ENCODE measurements at places on chromosomes 5 and 9. TPM values are rescaled to one million over a fixed set of nuclear protein-coding genes. Genes with fewer than 3 reads are reported as not detected.

- DNase-seq = no peak
These were observed 603.6 kb downstream of the PSAT1 start for GRCh38 chr9:78900500-78900899.

ANKRA2 gene
- total RNA-seq = 56.1 TPM

GRCh38 chr5:177357459-177358351 lies at the start of gene RGS14:
RGS14 (plus strand) TSS chr5:177357924; CDS start chr5:177358025, 101 bp downstream.
- no peak for DNase-seq

CDX1 gene
- not detected for total RNA-seq

- DNase-seq = no peak
These were observed 8.1 kb downstream of the NDST1 start for GRCh38 chr5:150516011-150516410.

DNA sequence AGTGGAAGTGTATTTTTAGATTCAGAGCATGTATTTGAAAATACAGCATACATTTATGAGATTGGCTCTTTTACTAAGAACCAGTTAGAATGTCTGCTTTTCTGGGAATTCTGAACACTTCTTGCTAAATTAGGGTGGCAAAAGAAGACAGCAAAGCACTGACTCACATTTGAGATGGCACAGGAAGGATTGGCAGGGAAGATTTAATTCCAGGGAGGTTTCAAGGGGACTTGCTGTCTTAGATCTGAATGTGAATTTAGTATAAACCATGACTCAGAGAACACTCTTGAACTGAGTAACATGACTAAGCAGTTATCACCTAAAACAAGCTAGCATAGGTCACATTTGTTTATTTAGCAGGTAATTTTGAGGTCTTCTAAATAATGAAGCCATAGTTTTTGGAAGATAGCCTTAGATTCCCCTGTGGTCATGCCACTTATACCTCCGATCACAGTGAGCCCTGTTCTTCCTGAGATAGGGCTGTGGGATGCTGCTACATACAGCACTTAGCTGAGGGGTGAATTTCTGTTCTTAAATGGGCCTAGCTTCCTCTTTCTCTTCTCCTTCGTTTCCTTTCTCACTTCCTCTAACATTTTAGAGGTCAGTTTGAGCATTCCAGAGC lies 173.8 kb downstream of the PCSK1 start:
- no peak for DNase-seq

GRCh38 chr5:160270704-160271103 lies 41.4 kb downstream of the FABP6 start:
- DNase-seq = no peak

JMY gene
- total RNA-seq = 48.7 TPM

- no peak for DNase-seq
These were observed 289.5 kb upstream of the SLC30A5 start for GRCh38 chr5:68804343-68804742.

DNA sequence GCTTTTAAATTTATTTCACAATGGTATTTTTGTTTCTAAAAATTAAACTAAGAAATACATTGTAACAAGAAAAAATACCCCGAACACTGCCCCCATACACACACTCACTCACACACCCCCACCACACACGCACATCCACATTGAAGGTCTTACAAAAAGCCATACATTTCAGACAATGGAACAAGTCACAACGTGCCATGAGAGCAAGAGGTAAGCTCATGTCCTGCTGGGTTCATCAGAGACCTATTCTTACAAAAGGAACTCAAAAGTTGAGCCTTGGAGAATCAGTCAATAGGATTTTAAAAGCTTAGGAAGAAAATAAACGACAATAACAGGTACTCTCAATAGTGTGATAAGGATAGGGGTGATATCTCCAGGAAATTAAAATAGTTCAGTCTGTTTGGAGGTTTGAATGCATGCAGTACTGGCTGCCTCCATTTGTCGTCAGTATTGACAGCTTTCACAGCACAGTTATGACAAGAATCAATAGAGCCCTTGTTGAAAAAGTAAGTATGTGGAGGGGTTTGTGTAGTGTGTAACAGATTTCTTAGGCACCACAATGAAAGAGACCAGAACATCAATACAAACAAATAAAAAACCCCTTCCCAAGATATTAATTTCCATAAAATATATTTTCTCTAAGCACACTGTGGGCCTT lies 1826.2 kb upstream of the CDH6 start:
- DNase-seq = no peak

DNA sequence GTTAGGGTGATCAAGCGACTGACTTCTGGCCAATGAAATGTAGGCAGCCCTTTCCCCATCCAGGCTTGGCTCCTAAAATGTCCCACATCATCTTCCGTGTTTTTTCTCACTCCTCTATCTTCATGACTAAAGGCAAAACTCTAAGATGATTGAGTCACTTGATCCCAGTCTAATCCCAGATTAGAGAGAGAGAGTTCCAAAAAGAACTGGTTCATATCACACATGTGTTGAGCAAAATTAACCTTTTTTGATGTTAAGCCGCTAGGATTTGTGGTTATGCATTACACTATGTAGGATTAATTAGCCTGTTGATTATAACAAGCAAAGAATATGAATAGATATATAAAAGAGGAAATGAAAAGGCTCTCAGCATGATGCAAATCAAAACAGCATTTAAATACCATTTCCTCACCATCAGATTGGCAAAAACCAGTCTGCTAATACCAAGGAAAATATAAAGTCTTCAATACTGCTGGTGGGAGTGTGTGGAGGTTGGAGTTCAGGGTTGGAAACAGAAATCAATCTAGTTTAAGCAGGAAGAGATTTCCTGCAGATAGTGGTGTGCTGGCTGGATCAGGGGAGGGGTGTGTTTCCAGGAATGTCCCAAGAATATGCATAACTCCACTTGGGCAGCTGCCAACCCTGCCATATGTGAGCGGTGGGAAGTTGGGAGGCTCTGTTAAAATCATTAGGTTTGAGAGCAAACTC lies 187.6 kb upstream of the S1PR3 start:
- no peak for DNase-seq

- DNase-seq = no peak
These were observed 13.6 kb upstream of the MAST4 start for GRCh38 chr5:66582499-66583165.

DNA sequence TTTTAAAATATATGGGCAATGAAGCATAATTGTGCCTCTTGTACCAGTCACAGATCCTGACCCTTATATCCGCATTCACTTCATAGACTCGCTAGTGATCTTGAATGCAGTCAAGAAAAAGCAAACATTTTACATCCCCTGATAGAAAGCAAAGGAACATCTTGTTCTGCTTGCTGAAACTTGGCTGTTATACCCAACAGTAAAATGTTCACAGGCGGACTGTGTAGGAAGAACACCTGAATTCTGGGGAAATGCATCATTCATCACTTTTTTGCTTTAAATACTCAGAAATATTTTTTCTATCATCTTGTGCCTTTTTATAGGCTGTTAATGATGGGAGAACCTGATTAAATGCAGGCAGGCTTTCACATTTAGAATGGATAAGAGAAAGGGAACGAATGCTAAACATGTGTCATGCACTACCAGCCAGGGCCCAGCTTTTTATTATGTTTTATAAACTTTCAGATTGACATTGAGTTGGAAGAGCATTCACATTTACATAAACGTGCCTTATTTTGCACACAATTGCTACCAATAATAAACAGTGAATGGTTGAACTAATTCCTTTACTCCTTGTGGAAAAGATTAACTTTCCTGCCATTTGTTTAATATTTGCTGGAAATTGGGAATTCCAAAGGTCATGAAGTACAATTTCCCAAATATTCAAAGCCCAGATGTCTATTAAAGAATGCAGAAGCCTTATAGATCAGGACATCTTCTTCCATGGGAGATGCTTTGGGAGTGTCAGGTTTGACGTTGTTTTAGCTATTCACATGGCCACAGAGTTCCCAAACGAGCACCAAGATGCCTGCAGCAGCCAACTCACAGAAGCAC lies 756.2 kb downstream of the TLE1 start:
- DNase-seq = no peak

C9orf50 gene
- total RNA-seq = not detected

GRCh38 chr5:152592416-152592815 lies 187.3 kb upstream of the NMUR2 start:
- DNase-seq = no peak

DNA sequence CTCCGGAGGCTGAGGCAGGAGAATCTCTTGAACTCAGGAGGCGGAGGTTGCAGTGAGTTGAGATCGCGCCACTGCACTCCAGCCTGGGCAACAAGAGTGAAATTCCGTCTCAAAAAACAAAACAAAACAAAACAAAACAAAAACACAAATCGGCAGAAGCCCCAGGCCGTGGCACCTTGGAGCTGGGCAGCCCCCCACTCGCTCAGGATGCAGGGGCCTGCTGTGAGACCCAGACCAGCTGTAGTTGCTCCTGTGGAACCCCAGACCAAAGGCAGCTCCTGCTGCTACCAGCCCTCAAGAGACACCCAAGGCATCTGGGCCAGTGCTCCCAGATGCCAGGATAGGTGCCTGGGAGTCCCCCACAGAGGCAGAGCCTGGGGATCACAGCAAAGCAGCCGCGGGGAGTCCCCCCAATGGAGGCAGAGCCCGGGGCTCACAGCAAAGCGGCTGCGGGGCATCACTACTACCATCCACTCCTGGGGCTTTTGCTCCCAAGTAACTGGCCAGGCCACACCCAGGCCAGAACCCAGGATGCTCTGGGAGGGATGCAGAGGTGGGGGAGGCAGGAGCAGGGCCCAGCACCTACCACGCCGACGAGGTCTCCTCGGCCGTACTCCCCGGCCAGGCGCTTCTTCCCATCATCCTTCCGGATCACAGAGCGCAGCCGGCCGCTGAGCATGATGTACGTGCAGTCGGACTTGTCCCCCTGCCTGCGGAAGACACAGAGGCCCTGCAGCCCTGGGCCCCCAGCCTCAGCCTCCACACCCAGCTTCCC lies 37.7 kb upstream of the NSMF start:
- DNase-seq = no peak

TLR4 gene
- total RNA-seq = 10.8 TPM

DNA sequence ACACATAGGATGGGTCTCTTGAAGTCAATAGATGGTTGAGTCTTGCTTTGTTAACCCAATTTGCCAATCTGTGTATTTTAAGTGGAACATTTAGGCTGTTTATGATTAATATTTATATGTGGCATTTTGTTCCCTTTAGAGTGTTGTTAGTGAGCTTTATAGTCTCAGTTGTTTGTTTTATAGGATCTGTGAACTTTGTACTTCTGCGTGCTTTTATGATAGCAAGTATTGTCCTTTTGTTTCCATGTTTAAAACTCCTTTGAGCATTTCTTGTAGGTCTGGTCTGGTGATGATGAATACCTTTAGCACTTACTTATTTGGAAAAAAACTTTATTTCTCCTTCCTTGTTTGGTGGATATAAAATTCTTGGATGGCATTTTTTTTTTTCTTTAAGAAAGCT lies 23.8 kb downstream of the SELENOP start:
- DNase-seq = no peak

DNA sequence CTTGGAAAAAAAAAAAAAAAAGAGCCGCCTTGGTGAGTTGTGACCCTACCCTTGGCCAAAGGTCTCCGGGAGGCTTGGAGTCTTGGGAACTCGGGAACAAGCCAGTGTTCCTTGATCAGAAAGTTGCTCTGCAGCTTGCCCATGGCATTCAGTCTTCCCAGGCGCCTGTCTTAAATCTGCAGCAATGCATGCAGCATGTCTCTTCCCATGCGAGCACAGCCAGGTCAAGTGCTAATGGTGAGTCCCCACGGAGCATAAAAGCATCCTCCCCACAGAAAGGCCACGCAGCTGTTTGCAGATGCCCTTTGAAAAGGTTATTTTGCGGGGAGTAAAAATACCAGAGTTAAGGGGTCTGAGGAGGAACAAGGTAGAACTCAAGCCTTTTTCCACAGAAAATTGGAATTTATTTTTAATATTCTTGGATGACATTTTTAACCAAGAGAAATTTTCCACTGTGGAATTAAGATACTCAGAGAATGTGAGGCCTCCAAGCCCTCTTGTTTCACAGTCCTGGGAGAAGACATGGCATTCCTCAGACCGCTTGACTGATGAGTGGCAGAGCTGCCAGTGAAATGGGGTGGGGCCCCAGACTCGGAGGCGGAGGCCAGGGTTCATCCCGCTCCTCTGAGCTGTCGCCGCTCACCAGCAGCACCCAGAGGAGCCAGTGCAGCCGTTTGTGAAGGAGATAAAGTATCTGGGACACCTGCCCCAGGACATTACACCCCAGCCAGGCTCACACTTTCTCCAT lies 81.6 kb downstream of the CYFIP2 start:
- no peak for DNase-seq

- no peak for DNase-seq
These were observed 60.5 kb downstream of the SIL1 start for GRCh38 chr5:139137697-139138096.

DNA sequence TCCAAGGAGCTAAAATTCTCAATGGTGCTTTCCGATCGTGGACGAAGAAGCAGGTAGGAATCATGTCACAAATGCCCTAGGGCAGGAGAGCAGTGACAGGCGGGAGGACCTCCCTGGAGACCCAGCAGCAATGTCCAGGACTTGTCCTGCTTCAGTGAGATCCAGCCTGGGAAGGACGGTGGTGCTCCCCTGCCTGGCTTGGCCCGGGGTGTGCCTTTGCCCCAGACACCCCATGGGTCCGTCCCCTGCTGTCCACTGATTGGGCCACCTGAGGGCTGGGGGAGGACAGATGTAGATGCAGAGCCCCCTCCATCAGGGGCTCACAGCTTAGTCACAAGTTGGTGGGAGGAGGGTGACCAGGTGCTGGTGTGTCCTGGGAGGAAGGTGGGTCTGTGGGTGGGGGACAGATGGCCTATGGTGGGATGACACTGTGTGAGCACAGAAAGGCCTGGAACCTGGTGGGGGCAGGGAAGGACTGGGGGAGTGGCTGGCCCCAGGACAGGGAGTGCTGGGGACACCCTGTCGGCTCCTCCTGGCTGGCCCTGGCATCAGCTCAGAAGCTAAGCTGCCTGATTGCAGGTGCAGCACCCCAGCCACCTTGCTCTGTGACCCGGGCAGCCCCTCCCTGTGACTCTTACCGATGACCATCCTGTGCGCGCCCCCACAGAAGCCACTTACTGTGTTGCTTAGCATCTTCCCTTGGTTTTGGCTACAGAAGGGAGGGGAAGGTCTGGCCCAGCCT lies 82.0 kb downstream of the PHF2 start:
- no peak for DNase-seq

GRCh38 chr5:32443541-32444430 lies 754 bp downstream of the ZFR start:
- DNase-seq = peak; percentile 48

DNA sequence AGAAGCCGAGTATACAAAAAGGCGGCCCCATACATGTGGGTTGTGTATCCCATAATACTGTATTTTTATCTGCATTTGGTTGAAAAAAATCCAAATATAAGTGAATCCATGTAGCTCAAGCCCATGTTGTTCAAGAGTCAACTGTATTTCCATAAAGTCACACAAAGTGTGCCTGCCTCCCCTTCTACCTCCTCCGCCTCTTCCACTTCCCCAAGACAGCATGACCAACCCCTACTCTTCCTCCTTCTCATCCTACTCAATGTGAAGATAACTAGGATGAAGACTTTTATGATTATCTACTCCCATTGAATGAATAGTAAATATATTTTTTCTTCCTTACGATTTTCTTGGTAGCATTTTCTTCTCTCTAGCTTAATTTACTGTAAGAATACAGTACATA lies 92.7 kb downstream of the RFX3 start:
- DNase-seq = no peak

- DNase-seq = no peak
These were observed 152.8 kb upstream of the PAPPA start for GRCh38 chr9:116000748-116001329.

ANKRD18B gene
- 1.1 TPM for total RNA-seq
